ENCODE measurements at places on chromosomes 6 and 20.

DNA sequence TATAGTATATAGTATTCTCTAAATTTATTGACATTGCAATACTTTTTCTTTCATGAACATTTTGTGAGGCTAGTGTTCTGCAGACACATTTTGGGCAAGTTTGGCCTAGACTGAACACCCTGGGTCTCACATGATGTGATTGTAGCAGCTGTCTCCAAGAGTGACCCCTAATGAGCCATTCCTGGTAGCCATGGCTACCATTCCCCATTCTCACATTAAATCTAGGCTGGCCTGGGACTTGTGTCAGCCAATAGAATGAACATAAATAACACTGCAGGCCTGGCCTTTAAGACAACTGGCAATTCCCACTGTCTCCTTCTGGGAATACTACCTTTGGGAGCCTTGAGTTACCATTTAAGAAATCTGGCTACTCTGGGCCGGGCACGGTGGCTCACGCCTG lies 38.0 kb upstream of the TASP1 start:
- DNase-seq: no peak

GRCh38 chr20:46132705-46133120 lies 14.6 kb downstream of the CD40 start:
- no peak for DNase-seq

GRCh38 chr6:103001724-103002123 lies 1608.2 kb downstream of the GRIK2 start:
- DNase-seq: no peak

- no peak for DNase-seq
Observed at GRCh38 chr6:140677781-140678528, 1303.5 kb upstream of the CITED2 start.

DNA sequence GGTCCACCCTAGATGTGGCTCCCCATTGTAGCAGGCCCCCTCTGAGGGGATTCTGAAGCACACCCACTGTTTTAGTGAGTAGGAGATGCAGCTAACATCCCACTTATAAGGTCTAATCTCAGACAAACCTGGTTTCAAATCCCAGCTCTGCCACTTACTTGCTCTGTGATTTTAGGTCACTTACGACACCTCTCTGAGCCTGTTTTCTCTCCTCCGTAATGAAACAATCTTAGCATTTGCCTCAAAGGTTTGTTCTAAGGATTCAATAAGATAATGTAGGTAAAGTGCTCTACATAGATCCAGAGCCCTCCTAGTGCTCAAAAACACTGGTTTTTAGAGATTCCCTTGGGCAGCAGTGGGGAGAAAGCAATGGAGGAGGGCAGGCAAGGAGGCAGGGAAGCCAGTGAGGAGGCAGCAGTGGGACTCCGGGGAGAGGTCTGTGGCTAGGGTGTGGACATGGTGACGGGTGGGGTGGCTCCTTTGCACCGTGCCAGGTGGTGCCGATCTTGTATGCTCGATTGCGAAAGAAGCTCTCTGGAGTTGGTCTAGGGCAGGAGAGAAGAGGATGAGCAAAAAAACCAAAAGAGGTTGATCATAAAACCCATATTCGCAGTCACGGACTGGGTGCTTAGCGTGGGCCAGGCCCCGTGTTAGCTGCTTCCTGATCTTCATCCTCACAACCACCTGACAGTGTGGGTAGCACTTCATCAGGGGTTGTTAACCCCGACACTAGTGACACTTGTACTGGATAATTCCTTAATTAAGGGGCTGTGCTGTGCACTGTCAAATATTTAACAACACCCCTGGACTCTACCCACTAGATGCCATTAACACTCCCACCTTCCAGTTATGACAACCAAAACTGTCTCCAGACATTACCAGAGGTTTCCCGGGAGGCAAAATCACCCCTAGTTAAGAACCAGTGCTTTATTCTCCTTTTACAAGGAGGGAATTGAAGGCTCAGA lies 16.8 kb upstream of the PTGIS start:
- DNase-seq: no peak

- no peak for DNase-seq
Observed at GRCh38 chr6:56419191-56419590, 171.8 kb upstream of the COL21A1 start.

- DNase-seq: no peak
Observed at GRCh38 chr6:12233693-12234571, 56.2 kb upstream of the EDN1 start.

DNA sequence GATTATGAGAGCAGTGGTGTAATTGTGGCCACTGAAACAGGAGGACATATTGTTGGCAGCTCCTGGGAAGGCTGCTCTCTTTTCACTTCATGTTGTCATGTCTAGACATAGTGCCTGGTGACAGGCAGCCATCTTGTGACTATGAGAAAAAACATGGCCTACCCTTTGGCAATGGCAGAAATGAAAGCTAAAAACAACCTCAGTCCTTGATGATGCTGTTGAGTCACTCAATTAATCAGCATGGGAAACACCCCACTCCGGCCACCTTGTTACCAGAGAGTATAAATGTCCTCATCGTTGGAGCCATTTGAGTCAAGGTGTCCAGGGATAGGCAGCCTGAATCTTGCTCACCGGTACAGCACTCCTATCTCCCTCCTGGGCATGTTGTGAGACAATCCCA lies 31.2 kb upstream of the HMGA1 start:
- DNase-seq: no peak

- no peak for DNase-seq
Observed at GRCh38 chr6:138555421-138555988, 56.2 kb upstream of the NHSL1 start.

- no peak for DNase-seq
Observed at GRCh38 chr6:11270030-11271027, 37.9 kb upstream of the NEDD9 start.

GRCh38 chr20:63557481-63557891 lies 3.5 kb downstream of the FNDC11 start:
- no peak for DNase-seq

DNA sequence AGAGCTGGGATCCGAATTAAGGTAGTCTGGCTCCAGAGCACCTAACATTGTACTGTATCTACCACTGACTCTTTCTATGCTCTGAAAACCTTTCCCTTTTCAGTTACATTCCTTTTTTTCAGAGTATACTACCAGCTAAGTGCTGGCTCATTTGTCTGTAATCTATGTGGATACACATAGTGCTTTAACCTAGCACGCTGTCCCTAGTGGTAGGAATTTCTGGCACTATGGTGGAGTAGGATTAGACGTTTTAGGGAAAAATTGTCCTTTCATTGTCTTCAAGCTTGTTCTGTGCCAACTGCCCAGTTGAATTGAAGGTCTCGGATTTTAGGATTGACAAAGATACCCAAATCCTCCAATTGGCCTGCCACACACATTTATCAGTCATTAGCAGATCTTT lies 259.1 kb upstream of the FERMT1 start:
- no peak for DNase-seq

DNA sequence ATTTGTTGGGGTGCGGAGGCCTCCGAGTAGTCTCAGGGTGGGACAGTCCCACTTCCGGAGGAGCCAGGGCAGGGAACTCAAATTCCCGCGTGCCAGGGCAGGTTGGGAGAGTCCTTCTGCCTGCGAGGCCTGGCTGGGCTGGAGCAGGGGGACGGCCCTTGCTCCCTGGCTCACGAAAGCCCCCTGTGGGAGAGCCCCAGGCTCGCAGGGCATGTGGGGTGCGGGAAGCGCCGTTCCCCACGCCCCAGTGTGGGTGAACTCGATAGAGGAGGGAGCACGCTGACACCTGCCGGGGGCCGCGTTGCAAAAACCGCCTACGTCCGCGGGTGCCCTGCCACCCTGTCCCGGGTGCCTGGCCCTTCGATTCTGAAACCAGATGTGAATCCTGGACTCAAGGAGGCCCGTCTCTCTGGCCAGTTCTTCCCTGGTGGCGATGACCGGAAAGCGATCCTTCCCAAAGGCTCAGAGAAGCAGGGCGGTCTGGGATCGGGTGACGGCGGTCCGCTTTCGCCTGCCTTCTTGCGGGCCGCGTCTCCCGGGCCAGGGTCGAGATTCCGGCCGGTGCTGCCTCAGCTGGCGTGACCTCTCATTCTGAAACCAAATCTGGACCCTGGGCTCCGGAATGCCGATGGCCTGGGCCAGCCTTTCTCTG lies 1846.5 kb upstream of the DEFB115 start:
- DNase-seq: no peak

- DNase-seq: no peak
Observed at GRCh38 chr6:42431877-42432276, 19.8 kb downstream of the TRERF1 start.

DNA sequence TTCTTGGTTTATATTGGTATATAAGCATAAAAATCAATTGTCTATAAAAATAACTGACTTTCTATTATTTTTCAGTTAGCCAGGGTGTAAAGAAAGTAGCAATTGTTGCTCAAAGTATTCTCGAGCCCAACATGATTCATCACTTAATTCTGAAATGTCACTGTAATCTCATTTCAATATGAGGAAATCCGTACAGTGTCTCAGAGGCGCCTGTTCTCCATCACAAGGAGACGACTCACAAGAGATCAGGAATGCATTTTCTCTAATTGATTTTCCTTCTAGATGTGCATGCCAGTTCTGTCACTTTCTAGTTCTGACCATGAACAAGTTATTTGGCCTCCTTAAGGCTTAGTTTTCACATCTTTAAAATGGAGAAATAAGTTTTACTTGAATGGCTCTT lies 753.1 kb downstream of the MAFB start:
- DNase-seq: no peak

DNA sequence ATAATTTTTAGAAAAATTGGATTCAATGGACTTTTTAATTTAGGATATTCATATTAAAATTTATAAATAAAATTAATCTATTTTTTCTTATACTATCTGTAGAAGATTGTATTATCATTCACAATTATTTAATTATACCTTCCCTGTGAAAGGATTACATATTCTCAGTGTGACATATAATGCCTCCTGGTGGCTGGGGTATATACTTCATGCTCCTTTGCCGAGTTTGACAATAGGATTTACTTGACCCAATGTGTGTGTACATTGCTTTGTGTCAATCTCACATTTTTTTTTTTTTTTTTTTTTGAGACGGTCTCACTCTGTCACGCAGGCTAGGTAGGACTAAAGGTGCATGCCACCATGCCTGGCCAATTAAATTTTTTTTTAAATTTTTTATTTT lies 230.0 kb upstream of the CHD6 start:
- DNase-seq: no peak

- no peak for DNase-seq
Observed at GRCh38 chr6:141551318-141551717, 581.4 kb upstream of the GJE1 start.

DNA sequence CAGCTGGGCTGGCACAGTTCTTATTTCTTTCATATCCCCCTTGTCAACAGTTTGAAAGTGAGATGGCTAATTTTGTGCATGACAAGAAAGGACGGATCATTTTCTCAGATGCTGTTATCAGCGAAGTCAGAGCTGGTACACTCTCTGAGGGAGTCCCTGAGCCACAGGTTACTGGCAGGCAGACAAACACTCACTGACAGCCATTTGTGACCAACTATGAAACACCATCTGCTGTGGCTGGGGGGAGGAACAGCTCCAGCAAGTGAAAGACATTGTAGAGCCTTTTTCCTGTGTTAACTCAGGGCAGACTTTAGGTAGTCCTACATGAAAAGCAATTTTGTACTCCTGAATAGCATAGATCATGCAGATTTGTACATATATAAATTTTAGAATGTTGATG lies 22.2 kb downstream of the OLIG3 start:
- DNase-seq: no peak

DNA sequence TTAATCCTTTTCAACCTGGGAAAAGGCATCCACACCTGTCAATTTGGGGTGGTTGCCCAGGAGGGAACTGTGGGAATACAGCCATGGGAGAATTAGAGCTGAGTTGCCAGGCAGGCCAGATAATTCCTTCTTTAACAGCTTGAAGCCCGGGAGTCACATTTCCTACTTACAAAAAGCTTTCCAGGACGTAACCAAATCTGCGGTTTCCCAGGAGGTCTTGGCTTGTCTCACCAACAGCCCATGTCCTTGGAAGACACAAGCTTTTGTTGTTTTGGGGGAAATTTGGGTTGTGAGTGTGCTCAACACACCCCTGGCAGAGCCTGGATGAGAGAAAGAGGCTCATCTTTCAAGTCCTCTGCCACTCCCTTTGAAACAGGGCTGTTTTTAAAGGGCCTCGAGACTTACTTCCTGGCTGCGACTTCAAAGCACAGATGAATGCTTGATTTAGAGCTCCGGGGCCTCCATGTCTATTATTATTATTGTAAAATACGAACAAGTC lies 465.9 kb upstream of the BTBD3 start:
- DNase-seq: no peak

DNA sequence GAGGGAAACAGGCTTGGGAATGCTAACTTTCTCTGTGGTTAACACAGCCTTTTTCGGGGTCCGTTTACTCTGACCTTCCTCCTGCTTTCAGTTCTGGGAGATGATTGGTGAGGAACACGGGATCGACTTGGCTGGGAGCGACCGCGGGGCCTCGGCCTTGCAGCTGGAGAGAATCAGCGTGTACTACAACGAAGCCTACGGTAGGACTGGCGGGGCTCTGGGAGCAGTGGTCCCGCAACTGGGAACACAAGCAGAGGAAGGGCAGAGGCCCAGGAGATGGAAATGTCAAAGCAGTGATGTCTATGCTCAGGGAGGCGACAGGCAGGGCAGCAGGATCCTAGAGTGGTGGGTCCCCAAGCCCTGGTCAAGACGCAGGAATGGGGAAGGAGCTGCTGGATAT lies 3.5 kb downstream of the TUBB1 start:
- no peak for DNase-seq

- no peak for DNase-seq
Observed at GRCh38 chr6:138287144-138287955, 69.1 kb upstream of the PBOV1 start.

DNA sequence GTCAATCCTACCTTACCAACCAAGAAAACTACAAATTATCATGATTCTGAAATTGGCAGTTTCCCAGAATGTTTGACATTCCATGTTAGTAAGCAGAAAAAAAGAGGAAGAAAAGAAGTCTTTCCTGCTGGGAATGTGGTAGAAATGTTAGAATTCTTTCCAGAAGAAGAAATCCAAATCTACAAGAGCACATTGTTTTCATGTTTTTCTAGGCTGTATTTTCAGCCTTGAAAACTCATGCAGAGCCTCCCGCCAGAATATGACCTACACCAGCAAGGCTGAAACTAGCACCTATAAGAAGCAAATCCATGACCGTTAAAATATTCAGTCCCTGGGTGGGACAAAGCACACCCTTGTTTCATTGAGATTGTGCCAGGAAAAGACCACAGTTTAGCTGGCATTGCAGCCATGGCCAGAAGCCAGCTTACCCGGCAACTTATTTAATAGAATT lies 259.4 kb downstream of the GJA1 start:
- DNase-seq: no peak

DNA sequence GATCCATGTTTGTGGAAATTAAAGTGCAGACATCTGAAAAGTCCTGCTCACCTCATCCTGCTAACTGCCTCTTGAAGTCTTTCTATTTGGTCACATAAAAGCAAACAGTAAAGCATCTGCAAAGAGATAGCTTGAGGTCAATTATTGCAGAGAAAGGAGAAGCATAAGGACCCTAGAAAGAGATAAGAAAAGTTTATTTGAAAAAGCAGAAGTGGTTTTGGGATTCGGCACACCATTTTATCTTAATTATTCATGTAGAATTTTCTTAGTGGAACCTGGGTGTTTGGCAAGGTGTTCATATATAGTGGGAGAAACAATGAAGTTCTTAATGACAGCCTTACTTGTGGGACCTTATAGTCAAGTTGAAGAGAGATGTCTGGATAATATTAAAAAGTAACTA lies 280.8 kb downstream of the CENPW start:
- DNase-seq: no peak

Measured in CMK (cell line).